NCI-H1930 (cell line): ENCODE measurements at places on chromosomes 2 and 18.

GRCh38 chr2:200306196-200306930 is at the start of gene SPATS2L:
Gene SPATS2L, plus strand, starts transcription at chr2:200306693. Its CDS starts 82,552 bp downstream, at chr2:200389245.
- DNase-seq = peak; percentile 46

GRCh38 chr2:201138401-201138970 is 22.5 kb downstream of the CFLAR start:
- DNase-seq = no peak

- DNase-seq = no peak
Observed at GRCh38 chr2:18401471-18401870, 159.0 kb downstream of the RDH14 start.

DNA sequence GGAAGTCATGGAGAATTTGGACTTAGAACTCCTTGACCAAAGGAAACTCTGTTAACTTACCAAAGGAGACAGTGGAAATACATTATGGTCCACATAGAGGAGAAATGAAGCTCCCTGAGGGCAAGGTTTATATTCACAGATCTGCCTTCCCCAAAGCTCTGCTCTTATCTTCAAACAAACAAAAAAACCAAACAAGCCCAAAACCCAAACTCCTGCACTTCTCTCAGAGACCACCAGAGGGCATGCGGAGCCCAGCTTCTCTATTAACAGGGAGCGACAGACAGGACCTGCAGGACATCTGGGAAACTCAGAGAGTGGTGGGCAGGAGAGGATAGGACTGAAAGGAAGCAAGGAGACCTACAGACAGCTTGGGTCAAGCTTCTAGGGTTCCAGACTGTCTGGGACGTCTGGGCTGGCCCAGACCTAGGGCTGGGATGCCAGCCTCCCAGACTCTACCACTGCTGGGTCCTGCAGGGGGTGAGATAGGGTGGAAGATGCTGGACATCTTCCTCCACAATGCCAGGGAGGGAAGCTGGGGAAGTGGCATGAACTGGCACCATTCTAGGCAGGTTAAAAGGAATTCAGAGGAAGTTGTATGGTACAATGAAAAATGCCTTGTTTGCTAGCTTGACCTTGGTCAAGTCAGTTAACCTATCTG is 4.0 kb upstream of the WNT10A start:
- DNase-seq = peak; percentile 62

GRCh38 chr18:22674272-22674671 is 256.6 kb upstream of the CTAGE1 start:
- no peak for DNase-seq

GRCh38 chr2:233486778-233487552 is 79.6 kb downstream of the USP40 start:
- no peak for DNase-seq

DNA sequence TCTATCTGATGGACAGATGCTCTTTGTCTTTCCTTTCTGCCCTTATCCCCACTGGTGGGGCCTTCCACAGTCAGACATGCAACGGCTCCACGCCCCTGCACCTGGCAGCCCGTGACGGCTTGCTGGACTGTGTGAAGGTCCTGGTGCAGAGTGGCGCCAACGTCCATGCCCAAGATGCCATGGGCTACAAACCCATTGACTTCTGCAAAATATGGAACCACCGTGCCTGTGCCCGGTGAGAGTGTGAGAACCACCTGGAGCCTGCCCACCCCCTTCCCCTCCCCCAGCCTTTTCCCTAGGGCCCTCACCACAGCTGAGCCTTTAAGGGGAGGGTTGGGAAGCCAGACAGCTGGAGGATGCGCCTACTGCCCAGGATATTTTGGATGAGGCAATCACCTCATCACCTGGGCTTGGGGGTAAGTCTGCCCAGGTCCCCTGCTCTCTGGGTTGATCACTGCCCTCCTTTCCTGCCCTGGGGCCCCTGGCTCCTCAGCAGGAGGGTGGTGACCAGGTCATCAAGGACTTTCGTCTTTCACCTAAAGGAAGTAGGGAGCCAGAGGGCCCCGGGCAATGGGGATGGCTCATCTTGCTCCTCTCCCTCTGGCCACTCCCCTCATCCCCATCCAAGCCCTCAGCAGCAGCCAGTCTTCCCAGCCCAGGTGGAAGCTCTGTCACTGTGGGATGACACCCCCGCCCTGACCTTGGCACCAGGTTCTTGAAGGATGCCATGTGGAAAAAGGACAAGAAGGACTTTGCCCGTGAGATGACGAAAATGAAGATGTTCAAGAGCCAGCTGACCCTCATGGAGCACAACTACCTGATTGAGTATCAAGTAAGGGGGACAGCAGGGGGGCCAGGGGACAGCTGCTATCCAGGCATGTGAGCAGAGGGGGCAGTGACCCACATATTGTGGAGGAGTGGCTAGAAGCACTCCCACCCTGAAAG is 3.7 kb downstream of the ANKRD53 start:
- no peak for DNase-seq

DNA sequence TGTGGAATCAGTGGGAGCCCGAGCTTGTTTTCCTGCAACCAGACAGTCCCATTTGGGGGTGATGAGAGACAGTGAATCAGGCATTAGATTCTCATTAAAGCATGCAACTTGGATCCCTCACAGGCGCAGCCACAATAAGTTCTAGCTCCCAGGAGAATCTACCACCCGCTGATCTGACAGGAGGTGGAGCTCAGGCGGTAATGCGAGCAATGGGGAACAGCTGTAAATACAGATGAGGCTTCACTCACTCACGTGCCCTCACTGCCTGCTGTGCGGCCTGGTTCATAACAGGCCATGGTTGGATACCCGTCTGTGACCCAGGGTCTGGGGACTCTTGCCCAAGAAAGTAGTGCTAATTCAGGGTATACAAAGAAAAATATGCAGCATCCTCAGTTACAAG is 144.8 kb upstream of the RGPD4 start:
- no peak for DNase-seq

DNA sequence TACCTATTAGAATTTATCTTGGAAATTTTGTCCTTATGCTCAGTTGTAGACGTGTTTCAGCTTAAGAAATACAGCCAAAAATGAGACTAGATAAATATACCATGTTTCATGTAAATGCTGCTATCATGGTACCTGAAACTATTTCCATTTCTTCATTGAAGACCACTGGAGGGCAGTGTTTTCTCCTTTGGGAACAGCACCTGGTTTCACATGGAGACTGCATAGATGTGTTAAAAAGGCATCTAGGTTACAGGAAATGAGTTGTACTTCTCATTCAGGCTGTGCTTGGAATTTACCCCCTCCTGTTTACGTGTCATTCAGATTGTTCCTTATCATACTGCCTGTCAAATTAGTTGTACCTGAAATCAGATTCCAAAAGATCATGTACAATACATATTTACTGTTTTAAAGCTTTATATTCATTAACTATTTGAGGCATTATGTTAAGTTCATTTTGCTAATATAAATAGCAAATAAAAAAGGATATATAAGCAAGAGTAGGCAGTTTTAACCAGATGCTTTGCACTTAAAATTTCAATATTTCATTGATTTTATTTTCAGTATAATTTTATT is 57.3 kb upstream of the PSMD14 start:
- DNase-seq = peak; percentile 40

- peak; percentile 12 for DNase-seq
Observed at GRCh38 chr18:51028201-51028805, 1.7 kb upstream of the SMAD4 start.

DNA sequence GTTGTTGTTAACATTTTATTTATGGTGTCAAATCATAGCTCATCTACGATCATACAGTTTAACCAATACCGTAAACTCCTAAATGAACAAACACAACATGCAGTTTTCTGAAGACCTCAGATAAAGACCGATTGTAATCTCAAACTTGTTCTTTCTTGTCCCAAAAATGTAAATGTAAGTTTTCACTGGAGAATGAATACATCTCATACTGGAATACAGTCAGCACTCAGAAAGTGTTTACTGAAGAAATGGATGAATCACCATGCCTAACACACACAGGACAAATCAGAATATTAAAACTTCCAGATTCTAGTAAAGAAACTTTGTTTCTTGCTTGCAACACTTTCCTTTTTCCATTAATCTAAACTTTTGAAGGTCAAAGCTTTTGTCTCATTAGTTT is 380.5 kb downstream of the DLGAP1 start:
- DNase-seq = no peak

DNA sequence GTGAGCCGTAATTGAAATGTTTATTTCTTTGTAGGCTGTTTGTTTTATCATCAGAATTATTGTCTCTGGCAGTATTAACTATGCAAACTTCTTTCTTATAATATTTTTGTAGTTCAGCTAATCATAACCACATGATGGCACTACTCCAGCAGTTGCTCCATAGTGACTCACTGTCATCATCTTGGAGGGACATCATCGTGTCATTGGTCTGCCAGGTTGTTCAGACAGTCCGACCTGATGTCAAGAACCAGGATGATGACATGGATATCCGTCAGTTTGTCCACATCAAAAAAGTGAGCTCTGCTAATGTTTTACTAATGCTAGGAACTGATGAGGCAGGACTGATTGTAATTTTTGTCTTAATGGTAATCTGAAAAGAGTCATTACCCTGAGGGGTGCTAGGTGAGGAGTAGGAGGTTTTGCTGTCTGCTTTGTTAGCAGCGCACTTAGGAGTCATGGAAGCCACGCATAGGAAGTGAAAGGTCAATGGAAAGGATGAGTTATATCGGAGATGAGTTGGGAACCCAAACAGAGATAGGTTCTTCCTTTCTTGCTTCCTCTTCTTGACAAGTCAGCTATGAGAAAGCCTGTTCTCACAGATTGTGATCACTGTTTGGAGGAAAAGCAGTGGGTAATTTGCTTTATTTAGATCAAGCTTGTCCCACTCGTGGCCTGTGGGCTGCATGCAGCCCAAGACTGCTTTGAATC is 49.2 kb downstream of the PIKFYVE start:
- DNase-seq = no peak

- no peak for DNase-seq
Observed at GRCh38 chr2:230868947-230869913, 4.5 kb downstream of the ITM2C start.

DNA sequence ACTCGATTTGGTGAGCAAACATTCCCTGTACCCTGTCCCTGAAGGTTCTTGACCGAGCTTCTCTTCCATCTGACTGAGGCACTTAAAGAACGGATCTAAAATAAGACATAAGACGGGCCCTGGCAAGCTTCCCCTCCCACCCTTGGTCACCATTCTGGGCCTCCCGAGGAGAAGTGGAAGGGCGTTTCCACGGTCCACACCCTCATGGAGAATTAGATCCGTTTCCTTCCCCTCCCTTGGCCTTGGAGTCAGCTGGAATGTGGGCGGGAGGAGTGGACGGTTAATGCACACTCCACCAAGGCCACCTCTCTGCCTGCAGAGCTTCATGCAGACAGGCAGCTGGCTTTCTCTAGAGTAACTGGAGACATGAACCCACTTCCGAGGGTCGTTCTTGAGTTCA is 257.3 kb upstream of the APCDD1 start:
- DNase-seq = no peak

DNA sequence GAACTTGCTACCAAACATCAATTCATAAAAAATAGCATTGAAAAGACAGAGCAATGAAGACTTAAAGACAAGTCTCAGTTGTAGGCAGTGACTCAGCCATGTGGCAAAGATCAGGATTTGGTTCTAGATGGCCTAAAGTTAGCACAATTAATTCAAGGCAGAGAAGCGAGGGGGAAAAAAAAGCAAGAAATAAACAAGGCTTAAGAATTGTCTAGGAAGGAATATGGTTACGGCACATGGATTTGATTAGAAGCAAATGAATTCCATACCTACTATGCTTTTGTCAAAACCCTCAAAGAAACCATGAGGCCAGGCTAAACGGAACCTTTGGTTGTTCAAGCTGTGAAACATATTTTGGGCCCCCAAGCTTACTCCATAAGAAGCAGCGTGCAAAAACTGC is 362.2 kb upstream of the KCNH7 start:
- DNase-seq = no peak

DNA sequence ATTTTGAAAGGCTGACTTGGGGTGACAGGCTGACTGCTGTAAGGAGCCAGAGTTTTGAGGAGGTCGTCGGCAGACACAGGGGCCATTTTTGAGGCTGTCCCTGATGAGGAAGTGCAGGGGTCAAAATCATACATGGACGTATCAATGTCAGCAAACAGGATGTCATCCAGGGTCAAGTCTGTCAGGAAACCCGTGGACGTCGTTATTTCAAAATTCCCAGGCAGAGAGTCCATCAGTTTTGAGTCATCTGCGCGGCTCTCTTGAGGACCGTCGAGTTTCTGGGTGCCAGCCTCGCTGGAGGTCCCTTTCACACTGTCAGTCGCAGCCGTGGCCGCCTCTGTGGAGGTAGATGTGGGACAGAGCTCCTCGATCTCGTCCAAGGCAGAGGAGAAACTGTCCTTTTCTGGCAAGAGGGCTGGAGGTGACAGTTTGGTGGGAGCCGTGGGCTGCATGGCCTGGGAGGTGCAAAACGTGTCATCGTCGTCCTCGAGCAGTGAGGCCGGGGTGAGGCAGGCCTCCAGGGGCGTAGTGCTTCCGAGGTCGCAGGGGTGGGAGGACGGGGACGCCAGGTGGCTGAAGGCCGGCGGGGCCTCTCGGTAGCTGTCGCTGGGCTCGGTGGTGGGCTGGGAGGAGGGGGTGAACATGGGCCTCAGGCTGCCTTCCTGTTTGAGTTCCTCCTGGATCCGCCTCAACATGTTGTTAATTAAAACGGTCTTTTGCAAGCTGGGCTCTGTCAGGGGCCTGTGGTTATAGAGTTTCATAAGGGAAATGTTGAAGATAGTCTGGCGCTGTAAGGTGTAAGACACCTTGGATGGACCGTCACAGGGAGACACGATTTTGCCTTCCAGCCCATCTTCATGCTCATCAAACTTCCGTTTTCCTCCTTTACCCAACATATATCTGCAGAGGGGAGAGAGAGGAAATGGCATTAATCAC is 17.5 kb downstream of the SERTAD2 start:
- DNase-seq = no peak

DNA sequence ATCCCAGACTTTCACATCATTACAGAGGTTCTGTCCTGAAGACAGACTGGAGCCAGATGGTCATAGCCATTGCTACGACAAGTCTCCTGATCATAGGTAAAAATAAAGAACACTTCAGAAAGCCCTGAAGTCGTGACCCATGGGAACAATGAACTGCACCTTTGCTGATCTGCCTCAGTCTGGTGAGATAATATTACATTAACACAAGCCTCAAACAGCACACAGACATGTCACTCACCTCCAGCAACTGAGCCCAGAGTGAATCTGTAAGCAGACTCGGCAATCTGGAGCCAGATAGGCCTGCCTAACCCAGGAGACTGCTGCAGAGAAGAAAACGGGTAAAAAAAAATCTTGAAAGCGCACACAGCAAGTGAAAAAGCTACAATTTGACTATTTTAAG is 79.2 kb downstream of the SLC25A12 start:
- DNase-seq = peak; percentile 72

DNA sequence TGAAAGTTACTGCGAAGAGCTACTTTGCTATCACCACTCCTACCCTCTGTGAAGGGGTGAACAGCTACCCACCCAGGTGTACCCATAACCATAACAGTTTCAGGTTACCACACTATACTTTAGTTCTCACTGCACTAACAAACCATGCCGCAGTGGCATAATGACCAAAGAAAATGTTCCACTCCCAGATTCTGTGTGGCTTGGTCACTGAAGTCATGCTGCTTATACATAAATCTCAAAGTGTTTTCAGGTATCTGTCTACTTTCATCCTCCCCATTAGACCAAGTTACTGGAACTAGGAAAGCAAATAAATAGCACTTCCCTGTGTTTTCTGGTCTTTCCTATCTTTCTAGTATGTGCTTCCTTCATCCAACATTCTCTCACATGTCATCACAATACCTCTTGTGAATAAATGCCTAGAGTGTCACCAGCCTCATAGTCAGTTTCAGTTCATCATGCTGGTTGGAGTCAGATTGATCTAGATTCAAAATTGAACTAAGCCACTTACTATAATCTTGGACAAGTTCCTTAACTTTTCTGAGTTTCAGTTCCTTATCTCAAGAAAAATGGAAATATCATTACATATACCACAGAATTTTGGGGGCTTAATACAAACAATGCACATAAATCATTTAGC is 293.6 kb downstream of the FSIP2 start:
- DNase-seq = no peak
